Hippocampal formation (tissue), 2 donors: ENCODE measurements at places on chromosomes 2 and 18.

DNA sequence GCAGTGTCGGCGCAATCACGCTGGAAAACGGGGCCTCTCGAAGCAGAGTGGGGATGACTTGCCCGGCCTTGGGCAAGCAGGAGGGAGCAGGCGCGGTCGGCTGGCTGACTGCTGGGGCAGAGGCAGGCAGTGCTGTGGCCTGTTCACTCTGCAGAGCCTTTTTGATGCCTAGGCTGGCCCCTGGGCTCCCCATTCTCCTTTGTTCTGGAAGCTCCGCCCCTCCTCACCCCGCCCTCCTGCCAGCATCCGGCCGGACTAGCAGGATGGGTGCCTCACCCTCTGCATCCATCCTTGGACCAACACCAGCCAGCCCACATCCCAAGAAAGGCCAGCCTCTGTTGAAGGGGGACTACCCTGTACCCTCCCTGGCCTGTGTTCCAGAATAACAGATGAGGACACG lies at the start of gene ASPRV1:
Gene ASPRV1 (minus strand): TSS at position 136 of the 400 bp plus-strand sequence. CDS start 195 bp downstream, outside the sequence.
- DNase-seq, result peak; percentile 84

GRCh38 chr2:98720286-98720685 lies 10.6 kb downstream of the MGAT4A start:
- no peak for DNase-seq

DNA sequence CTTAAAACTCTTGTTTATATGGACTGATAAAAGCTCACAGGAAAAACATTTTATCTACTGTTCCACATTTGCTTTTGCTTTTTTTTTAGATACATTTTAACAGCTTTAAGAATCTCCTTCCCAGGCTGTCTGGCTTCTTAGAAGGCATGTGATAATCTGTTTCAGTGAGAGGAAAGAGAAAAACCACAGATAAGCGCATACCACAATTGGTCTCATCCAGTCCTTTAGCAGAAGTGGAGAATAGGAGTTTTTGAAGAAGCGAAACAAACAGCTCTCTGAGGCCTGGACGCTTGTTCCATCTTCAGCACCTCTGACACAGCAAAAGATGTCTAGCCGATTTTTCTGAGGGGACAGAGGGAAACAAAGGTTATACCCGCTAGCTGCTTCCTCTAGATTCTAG lies 37.6 kb downstream of the RMC1 start:
- DNase-seq, result peak; percentile 36

GRCh38 chr2:172109988-172110811 lies 7.5 kb upstream of the DLX2 start:
- no peak for DNase-seq

DNA sequence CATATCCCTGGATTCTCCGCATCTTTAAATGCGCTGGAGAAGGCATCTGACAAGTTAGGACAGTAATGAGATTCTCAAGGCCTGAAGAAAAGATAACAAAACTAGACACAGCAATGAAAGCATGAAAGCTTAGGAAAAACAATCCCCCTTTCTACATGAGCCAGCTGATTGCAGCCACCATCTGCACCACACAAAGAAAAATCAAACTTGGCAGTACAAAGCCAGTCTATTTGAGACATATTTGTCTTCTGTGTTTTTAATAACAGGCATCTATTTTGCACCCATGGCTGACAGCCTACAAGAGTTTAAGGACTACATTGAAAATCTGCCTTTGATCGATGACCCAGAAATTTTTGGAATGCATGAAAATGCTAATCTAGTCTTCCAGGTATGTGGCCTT lies 83.6 kb downstream of the TRABD2A start:
- no peak for DNase-seq

- peak; percentile 22 for DNase-seq
Observed at GRCh38 chr2:96788442-96789244, 27.4 kb upstream of the CNNM3 start.

DNA sequence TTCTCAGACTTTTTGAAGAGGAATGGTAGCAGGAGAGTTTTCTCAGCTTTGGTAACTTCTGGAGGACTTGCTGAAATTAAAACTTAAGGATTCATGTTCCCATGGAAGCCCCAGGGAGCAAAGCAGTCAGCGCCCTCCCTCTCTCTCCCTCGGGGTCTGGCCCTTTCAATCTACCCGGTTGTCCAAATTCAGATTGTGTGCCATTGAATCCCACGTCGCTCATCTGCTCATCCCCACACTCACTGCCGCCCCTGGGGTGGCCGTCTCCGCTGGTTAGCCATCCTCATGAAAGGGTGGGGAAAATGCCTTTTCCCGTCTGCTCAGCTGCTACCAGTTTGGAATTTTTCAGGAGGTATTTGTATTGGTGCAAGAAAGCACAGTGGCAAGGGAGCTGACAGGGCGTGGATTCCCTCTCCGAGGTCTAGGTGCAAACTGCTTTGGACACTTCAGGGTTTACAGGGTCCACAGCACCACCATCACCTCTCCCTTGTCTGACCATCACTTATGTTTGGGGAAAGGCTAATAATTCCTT lies 27.1 kb downstream of the MCFD2 start:
- no peak for DNase-seq

GRCh38 chr2:98508709-98509066 lies 64.0 kb downstream of the INPP4A start:
- DNase-seq, result no peak

- DNase-seq, result no peak
Observed at GRCh38 chr18:29285471-29285870, 1108.5 kb upstream of the CDH2 start.

- DNase-seq, result no peak
Observed at GRCh38 chr2:238420442-238420841, 6.3 kb upstream of the ASB1 start.
